CD4-positive, alpha-beta T cell (primary cell): ENCODE measurements at places on chromosomes 13 and 19. TPM values are rescaled to one million over a fixed set of nuclear protein-coding genes. Genes with fewer than 3 reads are reported as not detected.

DNA sequence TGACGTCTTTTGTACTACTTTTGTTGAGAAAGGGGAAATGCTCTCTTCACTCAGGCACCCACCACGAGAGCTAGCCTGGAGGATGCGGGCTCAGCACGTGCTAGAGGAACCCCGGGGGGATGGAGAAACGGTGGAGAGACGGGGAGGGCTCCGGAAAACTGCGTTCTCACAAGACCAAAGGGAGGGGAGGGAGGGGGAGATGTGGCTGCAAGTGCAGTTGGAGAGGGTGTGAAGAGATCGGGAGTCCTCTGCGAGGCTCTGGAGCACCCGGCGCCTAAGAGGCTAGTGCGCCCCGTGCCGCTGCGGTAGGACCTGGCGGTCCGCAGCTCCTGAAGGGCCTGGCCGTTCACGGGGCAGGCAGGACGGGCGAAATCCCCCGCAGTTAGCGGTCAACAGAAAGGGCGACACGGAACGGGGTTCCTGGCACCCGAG is 43.4 kb upstream of the XPO4 start:
- no peak for DNase-seq
- no peaks in the 10 kb centered on the region for H3K36me3 ChIP-seq
- no peak overlapping the region for H3K4me3 ChIP-seq
- peaks cover 7% of the 10 kb centered on the region for H3K4me1 ChIP-seq
- H3K27ac ChIP-seq, result no peak overlapping the region

GRCh38 chr13:41701676-41702075 is 244.3 kb downstream of the RGCC start:
- H3K4me1 ChIP-seq, result no peaks in the 10 kb centered on the region
- DNase-seq, result no peak
- H3K36me3 ChIP-seq, result peaks cover 13% of the 10 kb centered on the region
- no peaks in the 10 kb centered on the region for H3K27me3 ChIP-seq
- no peak overlapping the region for H3K4me3 ChIP-seq
- H3K27ac ChIP-seq, result no peak overlapping the region

GRCh38 chr13:40328091-40328490 is 338.4 kb downstream of the FOXO1 start:
- no peak for DNase-seq
- no peak overlapping the region for H3K4me3 ChIP-seq
- H3K27ac ChIP-seq, result no peak overlapping the region
- H3K27me3 ChIP-seq, result no peaks in the 10 kb centered on the region
- no peaks in the 10 kb centered on the region for H3K36me3 ChIP-seq

- DNase-seq, result no peak
- no peaks in the 10 kb centered on the region for H3K4me1 ChIP-seq
- no peak overlapping the region for H3K27ac ChIP-seq
These were observed 9.8 kb upstream of the C1QTNF9 start for GRCh38 chr13:24299488-24300114.

DNA sequence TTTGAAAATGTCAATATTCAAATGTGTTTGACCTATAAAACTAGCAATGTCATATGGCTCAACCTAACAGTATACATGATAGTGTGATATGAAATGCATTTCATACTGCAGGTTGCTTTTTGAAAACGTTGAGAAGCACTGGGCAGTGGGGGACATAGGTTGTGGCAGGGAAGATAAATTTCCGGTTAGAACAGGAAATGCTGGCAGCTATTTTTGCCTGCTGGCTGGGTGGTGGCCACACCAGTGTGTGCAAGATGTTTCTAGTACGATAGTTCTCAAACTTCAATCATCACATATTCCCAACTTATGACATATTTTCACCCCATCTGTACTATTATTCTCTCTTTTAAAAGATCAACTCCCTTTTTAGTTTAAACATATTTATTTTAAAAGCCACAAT is 17.2 kb downstream of the FXYD5 start:
- H3K27me3 ChIP-seq, result no peaks in the 10 kb centered on the region
- no peak for DNase-seq
- H3K27ac ChIP-seq, result no peak overlapping the region

The UCHL3 gene
- 16.0 TPM for total RNA-seq
